ENCODE measurements at places on chromosomes 12 and 14.

DNA sequence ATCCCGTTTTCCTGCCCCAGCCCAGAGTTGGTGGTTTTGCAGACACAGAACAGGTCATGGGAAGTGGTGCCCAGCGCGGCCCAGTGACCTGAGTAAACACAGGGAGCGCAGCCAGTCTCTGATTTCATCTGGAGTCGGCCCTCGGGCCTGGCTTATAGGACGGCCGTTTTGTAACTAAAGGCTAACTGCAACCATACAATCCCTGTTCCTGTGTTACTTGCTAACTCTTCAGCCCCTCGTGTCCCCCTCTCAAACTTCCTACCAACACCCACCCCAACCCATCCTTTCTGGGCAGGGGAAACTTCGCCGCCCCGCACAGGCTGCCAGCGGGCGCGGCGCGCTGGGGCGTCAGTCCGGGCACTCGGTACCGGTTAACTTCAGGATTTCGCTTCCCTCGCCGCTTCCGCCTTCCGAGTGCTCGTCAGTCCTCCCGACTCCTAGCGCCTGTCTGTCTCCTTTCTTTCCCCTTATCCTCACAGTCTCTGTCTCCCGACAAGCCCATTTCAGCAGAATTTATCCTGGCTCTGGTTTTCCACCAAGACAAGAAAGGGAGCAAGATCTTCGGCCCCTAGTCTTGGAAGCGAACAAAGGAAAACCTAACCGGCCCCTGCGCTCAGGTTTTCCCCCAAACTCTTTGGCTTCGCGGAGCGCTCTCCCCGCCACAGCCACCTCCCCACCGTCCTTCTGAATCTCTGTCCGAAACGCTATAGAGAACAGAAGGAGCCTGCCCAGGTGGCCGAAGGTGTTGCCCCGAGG, 2.0 kb downstream of the SIX1 start:
- no peak for DNase-seq

- no peak for DNase-seq
These were observed 167.9 kb downstream of the NUAK1 start for GRCh38 chr12:105970885-105971284.

DNA sequence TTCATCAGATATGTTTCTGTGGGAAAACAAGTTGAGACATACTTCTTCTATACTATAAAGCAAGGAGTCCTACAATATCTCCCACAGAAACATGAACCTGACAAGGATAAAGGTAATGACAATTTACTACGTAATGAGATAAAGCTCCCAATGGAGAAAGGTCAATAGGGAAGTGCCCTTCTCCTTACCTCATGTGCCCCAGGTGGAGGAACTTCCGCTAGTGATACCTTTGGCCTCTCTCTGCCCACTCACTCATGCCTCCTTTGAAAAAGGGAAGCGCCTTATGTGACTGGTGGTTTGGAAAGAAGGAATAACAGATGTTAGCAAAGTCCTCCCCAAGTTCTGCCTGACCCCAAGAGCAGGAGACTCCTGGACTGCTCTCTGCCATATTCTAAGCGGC, 305.3 kb downstream of the ITPR2 start:
- no peak for DNase-seq

DNA sequence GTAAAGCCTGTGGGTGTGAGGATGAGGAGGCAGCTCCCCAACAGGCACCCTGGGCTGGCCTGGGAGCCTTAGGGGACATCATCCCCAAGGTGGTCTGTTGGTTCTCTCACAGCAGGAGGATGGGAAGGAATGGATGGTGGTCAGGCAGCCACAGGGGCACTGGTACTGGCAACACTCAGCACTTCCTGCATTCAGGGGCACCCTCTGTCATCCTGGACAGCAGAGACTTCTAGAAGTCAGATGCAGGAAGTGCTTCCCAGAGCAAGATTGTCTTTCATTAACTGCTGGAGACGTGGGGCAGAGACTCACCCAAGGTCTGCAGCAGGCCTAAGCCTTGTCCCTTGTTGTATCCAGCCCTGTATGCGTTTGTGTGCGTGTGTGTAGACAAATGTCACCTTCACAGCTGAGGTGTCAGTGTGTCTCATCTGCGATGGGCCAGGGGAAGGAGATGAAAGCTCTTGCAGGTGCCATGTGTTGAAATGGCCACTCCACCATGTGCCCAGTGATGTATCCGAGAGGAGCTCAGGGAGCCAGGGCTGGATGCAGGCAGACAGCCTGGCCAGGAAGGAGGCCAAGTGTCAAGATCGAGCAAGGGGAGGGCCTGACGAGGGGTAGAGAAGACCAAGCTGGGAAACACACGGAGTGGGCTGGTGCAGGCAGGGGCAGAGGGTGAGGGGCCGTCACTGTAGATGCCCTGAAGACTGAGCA, 85.1 kb downstream of the PITPNM2 start:
- no peak for DNase-seq

DNA sequence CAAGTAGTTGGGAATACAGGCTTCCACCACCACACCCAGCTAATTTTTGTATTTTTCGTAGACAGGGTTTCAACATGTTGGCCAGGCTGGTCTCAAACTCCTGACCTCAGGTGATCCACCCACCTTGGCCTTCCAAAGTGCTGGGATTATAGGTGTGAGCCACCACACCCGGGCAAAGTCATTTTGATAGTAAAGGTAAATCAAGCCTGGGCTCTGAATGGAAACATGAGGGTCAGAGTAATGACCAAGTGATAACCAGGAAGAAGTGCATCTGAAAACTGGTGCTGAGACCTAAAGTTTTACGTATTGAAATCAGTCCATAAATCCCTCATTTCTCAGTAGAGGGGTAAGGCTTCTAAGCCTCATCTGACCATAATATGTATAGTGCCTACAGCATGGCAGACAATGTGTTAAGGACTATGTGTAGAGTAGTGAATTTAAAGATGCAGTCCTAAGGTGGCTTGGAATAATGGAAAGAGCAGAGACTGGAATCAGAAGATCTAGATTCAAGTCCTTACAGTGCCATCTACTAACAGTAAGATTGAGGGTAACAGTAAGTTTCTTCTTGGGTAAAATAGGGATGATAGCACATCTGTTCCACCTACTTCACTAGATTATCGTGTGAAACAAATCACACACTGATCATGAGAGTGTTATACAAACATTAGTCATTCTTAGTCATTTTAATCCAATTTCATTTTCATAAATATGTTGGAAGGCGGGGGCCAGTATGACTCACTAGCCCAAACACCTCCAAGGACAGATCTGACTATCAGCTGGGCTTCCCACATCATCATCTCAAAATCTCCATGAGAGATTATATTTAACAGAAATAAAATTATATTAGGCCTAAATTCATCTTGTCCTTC, 11.2 kb downstream of the MAP4K5 start:
- DNase-seq: peak; percentile 49

DNA sequence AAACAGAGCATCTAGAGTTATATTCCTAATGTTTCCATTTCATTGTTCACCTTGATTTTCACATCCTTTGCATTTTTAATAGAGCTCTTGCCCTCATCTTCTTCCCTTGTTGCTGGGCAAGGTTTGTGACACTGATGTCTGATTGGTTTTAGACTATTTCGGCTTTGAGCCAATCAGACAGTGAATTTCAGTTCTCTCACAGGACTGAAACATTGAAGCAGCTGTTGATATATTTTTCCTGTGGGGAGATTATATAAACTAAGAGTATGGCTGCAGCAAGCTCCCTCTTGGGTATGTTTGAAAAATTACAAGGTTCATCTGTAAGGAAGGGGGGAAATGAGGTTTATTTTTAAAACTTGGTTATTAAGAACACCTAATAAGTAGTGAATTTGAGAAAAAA, 51.2 kb downstream of the ATF7IP start:
- DNase-seq: peak; percentile 26

DNA sequence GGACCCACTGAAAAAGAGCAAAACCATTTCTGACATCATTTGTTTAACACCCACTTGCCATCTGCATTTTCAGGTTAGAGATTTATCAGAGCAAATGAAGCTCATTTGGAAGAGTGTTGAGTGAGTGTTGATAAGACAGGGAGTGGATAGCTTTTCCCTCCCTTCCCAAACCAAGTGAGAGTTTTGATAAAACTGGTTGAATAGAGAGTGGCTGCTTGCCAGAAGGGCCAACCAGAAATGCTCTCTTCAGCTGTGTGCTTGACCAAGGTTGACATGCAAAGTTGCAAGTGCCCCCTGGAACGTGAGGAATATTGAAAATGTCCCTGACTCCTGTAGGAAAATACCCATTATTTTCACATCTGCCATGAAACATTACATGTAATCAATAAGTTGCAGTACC, 1487.0 kb upstream of the FLRT2 start:
- DNase-seq: no peak

DNA sequence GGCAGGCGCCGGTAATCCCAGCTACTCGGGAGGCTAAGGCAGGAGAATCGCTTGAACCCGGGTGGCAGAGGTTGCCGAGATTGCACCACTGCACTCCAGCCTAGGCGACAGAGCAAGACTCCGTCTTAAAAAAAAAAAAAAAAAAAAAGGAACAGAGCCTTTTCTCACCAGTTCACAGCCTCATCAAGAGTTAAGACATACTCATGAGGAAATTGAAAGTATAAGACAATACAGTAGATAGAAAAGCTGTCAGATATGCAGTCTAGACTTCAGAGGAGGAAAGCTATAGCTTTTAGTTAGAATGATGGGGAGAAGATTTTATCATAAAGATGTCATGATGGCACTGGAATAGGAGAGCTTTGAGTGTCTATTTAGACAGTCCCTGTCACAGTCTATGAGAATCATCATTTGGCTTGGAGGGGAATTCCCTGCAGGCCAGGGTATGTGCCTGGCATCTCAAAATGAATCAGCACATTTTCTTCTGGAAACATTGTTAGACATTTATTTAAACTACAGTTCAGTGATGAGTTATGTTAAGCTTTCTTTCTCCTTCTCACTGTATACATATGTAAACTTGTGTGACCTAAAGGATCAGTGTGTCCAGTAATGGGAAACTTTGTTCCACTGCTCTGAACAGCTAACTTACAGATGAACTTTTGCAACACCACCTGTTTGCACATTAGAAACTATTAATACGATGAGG, 2.9 kb upstream of the RAB35 start:
- no peak for DNase-seq

DNA sequence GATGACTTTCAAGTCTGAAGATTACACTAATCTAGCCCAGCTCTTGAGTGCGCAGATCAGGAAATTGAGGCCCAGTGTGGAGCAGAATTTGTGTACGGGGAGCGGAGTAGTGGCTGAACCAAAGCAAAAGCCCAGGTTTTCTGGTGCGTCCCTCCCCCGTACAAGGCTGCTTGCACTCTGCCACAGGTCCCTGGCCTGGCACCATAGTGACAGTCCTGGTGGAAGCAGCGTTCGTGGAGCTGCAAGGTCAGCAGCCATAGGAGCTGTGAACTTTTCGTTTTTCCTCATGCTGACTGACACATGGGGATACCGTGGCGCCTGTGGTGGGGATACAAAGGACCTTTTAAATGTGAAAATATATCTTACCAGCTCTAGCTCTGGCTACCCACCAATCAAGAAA, 1.7 kb downstream of the EVL start:
- DNase-seq: no peak

DNA sequence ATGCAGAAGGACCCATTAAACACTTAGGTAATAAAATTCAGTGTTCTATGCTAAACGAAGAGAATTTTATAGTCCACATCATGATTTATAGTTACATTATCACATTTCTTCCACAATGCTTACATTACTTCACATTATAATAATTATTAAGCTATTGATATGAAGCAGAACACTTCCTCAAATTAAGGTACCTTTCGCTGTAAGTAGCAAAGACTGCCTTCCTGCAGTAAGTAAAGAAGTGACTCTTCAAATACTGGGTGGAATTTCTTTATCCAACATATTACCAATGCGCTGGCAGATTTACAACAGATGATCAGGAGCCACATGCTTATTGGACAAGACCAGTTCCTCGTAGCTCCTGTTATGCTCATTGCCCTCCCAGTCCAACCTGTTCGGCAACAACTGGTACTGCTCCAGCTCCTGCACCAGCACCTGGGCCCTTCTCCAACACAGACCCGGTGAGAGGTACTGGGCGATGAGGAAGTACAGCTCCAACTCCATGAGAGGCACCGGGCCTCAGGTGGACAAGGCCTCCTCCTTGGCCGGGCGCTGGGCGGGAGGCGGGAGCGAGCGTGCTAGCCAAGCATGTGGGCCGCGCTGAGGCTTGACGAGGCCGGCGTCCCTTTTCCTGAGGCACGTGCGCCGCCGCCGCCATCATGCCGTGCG, 210.7 kb upstream of the ATP2B1 start:
- DNase-seq: no peak

DNA sequence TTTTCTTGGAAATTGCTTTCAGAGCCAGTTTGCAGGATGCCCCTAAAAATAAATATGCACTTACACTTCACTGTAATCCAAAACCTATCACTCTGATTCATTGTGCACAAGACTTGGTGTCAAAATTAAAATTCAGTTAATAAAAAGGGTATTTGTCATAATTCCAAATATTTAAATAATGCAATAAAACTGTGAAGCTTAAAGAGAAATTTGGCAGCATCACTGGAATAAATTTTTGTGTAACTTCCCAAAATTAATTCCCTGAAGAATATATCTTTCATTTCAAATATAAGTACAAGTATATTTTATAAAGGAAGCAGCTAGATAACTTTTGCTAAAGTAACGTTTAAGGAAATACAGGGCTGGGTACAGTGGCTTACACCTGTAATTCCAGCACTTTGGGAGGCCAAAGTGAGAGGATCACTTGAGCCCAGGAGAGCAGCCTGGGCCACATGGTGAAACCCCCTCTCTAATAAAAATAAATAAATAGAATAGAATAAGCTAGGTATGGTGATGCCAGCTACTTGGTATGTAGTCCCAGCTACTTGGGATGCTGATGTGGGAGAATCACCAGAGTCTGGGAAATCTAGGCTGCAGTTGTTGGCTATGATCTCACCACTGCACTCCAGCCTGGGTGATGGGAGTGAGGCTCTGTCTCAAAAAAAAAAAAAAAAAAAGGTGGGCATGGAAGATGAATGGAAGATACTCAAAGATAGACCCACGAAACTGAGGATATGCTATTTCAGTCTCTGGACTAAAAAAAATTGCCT, 233.8 kb downstream of the FBXL14 start:
- DNase-seq: no peak

GRCh38 chr12:26939953-26940352, 1.7 kb downstream of the FGFR1OP2 start:
- DNase-seq: no peak

- DNase-seq: peak; percentile 52
These were observed 15.8 kb upstream of the ANKRD9 start for GRCh38 chr14:102525219-102525928.

- no peak for DNase-seq
These were observed 2.0 kb downstream of the SERPINA4 start for GRCh38 chr14:94562941-94563883.

DNA sequence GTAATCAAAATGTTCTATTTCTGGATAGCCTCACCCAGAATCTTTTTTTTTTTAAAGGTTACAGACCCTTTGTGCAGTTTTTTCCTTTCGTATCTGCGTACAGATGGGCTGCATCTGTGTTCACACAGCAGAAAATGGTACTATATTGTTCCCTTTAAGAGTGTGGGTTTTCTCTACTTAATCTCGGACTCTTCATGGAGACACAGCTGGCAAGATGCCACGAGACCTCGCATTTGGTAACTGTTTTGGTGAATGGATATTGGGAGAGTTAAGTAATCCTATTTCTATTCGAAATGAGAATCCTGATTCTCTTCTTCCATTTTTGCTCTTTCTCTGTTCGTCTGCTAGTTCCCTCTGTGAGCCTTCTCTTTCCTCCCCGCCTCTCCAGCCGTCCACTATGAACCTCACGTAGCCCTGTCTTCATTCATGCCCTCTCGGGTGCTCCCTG, 85.7 kb downstream of the SAMD4A start:
- no peak for DNase-seq

GRCh38 chr12:128978067-128978466, 124.8 kb downstream of the GLT1D1 start:
- DNase-seq: no peak

GRCh38 chr12:25592725-25593495, 39.8 kb upstream of the LMNTD1 start:
- DNase-seq: no peak

Data from CD8-positive, alpha-beta memory T cell (primary cell).